ENCODE measurements at places on chromosomes 5 and 9. TPM values are rescaled to one million over a fixed set of nuclear protein-coding genes. Genes with fewer than 3 reads are reported as not detected.

GRCh38 chr9:101585740-101586139 is 9.0 kb downstream of the PPP3R2 start:
- no peak for DNase-seq

DNA sequence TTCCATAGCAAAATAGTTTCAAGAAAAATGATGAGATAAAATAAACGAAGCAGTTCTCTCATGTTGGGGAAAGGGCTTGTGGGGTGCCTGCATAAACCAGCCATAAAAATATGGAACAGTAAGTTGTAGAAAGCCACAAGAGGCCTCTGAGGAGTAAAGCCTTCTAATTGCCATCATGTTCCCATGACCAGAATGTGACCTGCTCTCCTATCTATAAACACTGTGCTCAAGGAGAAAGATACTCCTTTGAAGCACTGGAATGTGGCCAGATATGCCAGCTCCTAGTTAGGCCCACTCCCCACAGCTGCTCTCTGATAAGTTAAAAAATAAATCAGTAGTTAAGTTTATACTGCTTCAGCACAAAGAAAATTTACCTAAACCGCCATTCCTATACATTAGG is 65.8 kb downstream of the SETX start:
- no peak for DNase-seq

DNA sequence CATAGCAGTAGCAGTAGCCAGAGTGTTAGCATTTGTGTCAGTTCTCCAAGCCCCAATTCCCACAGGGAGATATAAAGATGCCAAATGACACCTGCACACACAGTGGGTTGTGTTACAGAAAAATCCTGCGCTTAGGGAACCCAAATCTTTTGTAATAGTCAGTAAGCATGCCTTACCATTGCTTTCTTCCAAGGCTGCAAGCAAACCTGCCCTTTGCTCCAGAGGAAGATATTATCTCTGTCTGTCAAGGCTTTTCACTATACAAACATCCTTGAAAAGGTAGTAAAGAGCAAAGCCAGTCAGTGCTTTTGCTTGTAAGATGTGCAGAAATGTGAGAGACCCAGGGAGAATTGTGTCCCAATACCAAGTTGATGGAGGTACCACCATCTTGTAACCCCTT is 2.9 kb downstream of the ANKDD1B start:
- no peak for DNase-seq

- DNase-seq: no peak
Observed at GRCh38 chr5:11504065-11504885, 400.0 kb downstream of the CTNND2 start.

DNA sequence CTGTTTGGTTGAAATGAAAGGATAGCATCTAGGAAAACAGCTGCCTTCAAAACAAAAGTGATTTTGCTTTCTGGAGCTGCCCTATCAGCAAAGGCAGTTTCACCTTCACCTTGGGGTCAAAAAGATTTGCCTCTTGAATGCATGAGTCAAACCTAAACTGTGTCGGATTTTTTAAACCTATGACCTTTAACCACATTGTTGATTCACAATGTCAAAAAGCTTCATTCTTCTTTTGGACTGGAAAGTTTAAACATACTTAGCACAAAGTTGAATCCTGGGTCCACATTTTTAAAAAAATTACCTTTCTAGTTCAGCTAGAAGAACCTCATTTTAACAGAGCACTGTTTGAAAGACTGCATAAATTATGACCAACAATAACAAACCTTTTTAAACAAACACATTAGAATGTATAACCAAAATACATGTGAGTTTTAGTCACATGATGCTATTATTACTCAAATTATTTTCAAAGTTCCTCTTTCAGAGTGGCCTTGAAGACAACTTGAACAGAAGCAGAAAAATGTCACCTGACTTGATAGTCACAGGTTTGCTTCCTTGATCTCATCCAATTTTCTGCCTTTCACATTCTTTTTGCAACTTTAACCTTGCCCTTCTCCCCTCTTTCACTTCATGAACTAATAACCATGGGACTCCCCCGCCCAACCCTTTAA is 109.7 kb upstream of the LHFPL2 start:
- no peak for DNase-seq

The FGF1 gene
- total RNA-seq: not detected
